NCI-H1092 (cell line): ENCODE measurements at places on chromosomes 3 and 15.

- DNase-seq = no peak
Measured at GRCh38 chr15:49637857-49638256, 17.0 kb downstream of the DTWD1 start.

DNA sequence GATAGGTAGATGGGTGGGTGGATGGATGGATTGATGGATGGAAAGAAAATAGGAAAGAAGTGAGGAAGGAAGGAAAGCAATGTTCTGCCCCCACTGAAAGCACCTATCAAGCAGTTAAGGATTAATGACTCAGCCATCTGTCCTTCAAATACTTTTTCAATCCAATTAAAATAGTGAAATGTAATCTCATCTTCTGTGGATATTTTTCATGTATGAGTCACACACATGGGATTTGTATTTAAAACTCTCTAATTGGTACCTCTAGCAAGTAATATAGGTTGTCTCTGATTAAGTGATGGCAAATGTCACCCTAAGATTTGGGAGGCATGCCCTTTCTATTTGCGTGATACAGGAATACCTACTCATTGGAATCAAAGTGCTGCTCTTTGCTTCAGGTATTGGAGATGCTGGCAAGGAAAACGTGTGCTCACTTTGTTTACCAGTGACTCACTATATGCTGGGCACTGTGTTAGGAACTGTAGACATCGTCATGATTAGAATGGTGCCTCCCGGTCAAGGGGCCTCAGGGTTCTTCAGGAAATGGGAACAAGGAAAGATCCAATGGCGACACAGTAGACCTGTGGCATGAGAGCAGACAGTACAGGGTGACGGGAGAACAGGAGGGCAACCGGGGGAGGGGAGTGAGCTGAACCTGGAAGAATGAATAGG, 230.1 kb downstream of the CLSTN2 start:
- no peak for DNase-seq

- no peak for DNase-seq
Measured at GRCh38 chr15:72033711-72034110, 84.2 kb downstream of the MYO9A start.

DNA sequence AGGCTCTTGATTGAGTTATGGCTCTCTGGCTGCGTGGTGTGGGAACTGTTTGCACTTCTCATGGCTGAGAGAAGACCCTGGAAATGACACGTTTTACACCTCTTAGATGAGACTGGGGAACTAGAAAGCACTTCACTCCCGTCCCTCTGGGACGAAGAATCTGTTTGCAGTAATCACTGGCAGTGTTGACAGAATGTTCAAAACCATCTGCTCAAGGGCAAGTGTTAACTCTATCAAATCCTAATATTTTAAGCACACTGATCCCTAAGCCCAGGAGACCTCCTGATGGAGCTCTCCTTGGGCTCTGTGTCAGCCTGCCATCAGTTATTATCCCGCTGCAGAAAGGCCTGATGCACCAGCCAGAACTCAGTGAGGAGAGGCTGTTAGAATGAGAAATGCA, 323.8 kb upstream of the DNAJC19 start:
- peak; percentile 48 for DNase-seq

GRCh38 chr3:170977949-170978745, 48.4 kb downstream of the SLC2A2 start:
- no peak for DNase-seq

DNA sequence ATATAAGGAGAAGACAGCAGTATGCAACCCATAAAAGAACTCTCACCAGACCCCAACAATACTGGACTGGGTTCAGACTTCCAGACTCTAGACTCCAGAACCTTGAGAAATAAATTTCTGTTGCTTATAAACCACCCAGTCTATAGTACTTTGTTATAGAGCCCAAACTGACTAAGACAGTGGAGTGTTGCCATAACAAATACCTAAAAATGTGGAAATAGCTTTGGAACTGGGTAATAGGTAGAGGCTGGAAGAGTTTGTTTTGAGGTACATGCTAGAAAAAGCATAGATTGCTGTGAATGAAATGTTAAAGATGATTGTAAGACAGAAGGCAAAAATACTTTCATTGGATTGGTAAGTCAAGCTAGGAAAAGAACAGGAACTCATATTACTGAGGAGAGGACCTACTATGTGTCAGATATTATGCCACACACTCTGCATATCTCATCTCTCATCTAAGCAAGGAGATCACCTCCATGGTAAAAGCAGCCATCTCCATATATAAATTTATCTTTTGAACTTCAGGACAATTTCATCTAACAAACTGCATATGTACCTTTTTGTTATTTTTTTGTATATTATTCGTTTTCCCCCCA, 67.4 kb upstream of the FNDC3B start:
- no peak for DNase-seq

DNA sequence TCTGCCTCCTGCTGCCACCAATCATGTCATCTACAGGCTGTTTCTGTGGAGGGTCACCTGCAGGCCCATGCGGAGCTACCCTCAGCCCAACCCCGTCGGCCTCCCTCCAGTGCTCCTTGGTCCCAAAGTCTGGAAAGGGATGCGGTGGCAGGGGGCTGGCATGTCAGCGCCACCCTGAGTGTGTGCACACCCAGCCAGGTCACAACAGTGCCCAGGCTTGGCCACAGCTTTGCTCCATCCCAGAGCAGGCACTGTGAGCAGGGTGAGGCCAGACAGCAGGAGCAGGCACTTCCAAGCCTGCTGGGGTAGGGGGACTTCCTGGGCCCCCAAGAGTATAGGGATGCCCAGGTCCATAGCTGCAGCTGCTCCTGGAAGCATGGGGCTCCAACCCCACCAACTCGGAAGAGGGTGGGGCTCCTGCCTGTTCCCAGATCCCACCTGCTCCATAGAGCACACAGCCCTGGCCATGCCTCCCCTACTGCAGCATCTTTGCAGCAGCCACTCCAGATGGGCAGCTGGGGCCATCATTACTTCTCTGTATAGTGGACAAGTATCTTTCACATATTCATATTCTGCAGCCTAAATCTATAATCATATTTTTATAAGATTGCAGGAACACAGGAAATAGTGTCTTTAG, 109.3 kb downstream of the CBLB start:
- DNase-seq = no peak

- DNase-seq = no peak
Measured at GRCh38 chr15:43184407-43185124, 637 bp upstream of the CCNDBP1 start.

- no peak for DNase-seq
Measured at GRCh38 chr3:12966847-12967605, 106.2 kb downstream of the IQSEC1 start.
